ENCODE measurements at places on chromosomes 2 and 18.

- no peak for DNase-seq
Measured at GRCh38 chr2:10575609-10576280, 114.0 kb downstream of the NOL10 start.

DNA sequence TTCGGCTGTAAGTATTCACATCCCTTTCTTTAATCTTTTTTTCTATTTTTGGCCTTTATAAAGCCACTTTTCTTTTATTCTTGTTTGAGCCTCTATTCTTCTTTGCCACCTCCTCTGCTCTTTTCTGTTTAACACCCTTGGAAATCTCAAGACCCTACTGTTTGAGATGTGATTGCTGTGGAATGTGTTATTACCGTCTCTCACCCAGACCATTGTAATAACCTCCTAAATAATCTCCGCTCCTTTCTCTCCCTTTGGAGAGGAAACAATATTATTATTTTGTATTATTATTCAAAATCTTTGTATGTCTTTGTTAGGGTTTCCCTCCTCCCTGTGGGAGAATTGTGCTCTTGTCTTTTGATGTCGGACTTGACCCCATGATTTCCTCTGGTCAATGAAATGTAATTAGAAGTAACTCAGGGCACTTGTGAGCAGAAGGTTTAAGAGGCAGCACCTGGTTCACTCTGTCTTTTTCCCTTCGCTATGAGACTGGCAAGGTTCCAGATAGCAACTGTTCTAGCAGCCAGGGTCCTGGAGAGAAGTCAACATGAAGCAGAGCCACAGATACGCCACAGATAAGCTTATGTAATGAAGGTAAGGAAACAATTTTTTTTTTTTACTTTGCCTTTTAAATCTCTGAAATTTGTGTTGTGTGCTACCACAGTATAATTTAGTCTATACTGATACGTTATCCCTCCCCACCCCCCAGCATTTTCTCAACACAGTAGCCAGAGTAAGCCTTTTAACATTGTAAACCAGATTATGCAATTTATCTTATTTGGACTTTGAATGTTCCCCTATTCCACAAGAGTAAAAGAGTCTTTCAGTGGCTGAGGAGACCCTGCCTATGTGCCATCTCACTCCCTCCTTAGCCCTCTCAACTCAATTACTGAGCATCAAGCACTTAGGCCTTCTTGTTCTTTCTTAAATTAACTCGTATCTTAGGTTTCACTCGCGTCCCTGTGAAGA is 601.2 kb upstream of the ZNF804A start:
- DNase-seq: peak; percentile 79

DNA sequence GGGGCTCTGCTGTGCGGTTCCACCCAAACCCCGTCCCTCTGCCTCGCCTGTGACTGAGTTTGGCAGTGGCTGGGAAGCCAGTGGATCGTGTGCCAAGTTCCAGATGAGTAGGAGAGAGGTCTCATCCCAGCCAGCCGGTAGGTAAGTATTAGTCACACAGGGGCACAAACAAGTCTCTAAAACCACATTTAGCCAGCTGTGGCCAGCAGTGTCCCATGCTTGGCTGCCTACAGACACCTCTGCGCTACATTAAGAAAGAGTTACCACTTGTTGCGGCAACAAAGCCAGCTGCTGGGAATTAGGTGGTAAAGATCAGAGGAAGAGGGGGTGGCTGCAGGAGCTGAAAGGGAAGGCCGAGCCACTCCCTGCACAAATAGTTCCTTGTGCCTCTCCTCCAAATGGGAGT is 81.2 kb downstream of the GATA6 start:
- no peak for DNase-seq

GRCh38 chr18:63083020-63083531 is 236.5 kb downstream of the BCL2 start:
- DNase-seq: no peak

GRCh38 chr2:84956334-84957297 is 14.3 kb upstream of the KCMF1 start:
- no peak for DNase-seq

DNA sequence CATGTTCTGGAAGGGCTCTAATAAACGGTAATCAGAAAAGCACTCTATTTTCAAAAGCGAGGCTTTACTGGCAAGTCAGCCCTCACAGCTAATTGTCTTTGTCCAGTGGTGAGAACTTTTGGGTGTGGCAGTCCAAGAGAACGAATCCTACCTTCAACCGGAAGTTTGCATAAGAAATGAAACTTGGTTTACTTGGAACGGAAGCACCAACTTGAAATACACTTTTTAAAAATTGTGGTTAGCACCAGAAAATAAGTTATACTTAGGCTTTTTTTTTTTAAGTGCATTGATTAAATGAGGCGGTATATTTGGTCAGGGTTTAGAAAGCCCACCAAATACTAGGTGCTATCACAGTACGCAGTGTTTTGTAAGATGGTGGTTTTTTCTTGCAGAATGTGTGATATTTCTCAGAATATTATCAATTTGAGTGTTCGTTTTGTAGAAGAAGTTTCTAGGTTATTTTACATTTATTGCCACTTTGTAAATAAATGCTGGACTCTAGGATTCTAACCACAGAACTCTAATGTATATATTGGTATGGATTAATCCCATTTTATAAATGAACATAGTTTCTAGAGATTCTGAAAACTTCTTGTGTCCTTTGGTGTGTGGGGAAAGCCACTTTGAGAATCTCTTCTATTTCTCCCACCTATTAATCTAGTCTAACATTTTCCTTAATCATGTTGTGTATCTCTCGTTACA is 1.2 kb downstream of the MYL12A start:
- DNase-seq: no peak

DNA sequence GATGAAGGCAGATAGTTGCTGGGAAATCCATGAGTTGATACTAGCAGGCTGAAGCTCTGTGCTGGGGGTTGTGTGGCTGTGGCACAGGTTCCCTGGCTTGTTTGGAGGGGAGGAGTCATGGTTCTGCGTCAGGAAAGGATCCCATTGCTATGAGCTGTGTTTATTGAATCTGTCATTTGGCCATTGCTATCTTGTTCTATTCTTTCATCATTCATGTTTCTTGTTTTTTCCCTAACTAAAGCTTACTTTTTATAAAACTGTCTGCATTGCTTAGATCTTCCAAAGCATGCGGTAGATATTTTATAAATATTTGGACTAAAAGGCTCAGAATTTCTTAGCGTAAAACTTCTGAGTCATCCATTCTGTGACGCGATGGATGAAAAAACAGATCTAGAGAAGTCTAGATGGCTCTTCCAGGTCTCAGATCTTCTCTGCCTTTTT is 335.3 kb downstream of the PTPRM start:
- DNase-seq: no peak

- no peak for DNase-seq
Measured at GRCh38 chr18:5415031-5415430, 119.5 kb upstream of the ZBTB14 start.

GRCh38 chr2:181152701-181153100 is 172.3 kb downstream of the UBE2E3 start:
- no peak for DNase-seq

DNA sequence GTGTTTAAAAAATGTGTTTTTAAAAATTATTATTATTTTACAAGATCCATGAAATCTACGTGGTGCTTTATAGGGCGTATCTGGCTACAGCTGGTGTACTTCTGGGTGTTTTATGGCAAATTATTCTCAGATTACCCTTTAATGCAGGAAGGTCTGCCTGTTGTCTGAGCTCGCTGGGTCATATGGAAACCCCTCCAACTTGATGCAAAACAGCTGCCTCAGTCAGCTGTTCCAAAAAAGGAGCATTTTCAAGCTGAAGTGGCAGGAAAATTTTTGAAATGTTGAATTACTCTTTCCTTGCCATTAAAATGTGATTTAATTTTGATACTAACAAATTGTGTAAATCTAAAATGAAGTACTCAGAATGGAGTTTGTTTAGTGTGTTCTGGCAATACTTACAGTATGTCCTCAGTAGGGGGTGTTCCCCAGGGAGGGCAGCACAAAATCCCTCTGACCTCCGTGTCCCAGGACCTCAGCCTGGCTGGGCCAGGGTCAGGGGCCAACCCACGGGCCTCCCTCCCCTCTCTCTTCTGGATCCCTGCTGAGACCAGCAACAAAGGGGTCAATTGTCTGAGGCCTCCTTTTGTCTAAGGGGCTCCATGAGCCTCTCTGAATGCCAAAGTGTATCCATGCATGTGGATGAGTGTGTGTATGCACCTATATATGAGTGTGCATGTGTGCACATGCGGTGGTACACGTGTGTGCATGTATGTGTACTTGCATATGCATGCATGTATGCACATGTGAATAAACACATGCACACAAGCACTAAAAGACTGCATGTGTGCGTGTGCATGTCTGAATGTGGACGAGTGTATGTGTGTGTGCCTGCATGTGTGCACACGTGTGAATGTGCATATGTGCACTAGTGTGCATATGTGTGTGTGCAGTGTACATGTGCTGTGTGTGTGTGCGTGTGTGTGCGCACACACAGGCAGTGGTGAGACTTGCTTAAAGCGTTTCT is 105.4 kb downstream of the ACOXL start:
- peak; percentile 47 for DNase-seq

- no peak for DNase-seq
Measured at GRCh38 chr18:8952769-8953760, 149.4 kb upstream of the NDUFV2 start.

DNA sequence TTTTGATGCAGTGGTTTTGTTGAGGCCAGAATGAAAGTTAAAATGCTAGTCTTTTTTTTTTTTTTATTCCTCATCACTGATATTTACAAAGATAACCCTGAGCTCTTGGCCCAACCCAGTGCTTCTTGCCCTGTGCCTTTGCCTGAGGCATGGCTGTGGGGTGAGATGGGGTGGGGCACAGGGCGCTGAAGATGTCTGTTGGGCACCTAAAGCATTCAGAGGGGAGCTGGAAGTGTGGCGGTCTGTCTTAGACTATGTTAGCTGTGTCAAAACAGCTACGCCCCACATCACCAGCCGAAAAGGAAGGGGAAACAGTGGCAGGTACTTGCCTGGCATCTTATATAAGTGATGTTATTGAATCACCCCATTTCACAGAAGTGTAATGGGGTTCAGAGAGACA is 20.7 kb downstream of the TOGARAM2 start:
- DNase-seq: no peak

DNA sequence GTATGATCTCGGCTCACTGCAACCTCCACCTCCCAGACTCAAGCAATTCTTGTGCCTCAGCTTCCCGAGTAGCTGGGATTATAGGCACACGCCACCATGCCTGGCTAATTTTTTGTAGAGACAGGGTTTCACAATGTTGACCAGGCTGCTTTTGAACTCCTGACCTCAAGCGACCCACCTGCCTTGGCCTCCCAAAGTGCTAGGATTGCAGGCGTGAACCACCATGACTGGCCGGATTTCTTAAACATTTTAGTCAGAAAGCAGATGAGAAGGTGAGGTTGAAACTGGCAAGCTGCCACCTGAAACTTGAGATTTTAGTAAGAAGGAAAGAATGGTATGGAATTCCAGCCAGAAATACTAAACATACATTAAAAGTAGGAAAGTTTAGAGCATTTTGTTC is 31.9 kb downstream of the KLHL23 start:
- DNase-seq: peak; percentile 5

DNA sequence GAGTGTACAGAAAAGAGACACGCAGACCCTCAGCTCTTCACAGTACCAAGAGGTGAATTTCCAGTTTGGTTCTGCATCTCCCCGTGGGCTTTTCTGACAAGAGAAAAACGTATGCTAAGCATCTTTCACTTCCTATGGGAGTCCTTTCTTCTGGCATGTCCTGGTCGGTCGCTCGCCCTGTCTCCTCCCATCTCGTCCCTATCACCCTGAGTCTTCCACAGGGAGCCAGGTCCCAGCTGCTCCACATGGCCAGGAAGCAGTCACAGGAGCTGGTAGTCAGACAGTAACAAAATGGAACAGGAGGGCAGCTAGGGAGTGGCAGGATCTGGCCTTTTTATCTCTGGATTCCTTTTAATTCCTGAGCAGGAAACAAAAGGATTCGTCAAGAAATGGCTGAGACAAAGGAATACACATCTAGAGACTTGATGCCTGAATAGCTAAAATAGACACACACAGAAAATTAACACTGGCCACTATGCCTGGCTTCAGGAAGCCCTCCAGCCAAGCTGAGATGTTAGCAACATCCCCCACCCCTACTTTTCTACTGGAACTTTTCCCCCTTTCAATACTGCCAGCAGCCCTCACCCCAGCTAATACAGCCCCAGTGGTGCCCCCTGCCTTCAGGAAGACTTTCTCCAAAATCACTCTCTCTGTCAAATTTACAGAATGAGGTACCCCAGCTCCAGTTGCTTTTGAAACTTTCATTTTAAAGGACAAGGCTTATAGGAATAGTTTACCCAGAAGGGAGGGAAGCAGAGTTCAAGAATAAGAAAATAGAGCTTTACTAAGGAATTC is 136.1 kb downstream of the DNER start:
- no peak for DNase-seq

GRCh38 chr2:194486326-194486725 is 1170.7 kb upstream of the SLC39A10 start:
- DNase-seq: no peak

GRCh38 chr2:170123593-170123992 is 54.4 kb upstream of the MYO3B start:
- DNase-seq: no peak

- no peak for DNase-seq
Measured at GRCh38 chr18:74153793-74154192, 5.5 kb downstream of the TIMM21 start.

GRCh38 chr18:58850786-58851469 is 13.7 kb upstream of the ZNF532 start:
- no peak for DNase-seq

DNA sequence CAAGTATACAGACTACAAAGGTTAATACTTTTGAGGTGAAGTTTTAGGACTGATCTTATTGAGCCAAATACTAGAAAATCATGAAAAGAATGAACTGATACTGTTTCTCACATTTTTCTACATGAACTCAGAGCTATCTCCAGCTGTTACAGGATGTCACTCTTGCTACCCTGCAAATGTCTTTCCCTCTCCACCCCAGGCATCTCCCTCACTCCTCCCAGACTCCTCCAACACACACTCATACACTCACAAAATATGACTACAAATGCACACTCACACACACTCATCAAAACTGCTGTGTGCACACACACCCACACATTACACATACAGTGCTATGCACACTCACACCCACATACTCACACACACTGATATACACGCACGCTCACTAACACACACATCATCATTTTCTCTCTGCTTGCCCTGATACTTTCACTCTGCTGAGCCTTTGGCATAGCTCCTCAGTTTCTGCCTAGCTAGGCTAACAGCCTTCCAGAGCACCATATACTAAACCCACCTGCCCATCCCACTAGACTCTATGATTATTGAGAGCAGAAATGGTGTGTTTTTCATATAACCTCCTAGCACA is 273.3 kb downstream of the CD226 start:
- no peak for DNase-seq

All from NCI-H2171 (cell line).